ENCODE measurements at places on chromosomes 5 and 9. TPM values are rescaled to one million over a fixed set of nuclear protein-coding genes. Genes with fewer than 3 reads are reported as not detected.

USP20 gene
- 11.7 TPM for total RNA-seq

DNA sequence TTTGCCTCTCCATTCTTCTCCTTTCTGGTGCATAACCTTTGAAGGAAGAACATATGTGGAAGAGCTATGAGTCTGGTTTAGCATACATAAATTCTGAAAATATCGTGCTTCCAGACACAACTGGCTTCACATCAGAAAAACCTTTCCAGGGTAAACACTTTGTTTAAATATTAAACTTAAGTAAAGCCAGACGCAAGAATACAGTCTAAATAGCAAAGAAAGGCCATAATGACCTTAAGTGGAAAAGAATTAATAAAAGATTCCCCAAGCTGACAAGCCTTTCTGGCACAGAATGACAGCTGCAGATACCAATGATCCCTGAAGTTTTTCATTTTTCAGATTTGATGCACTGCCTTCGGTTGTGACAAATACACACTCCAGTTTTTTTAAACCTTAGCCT lies 13.5 kb upstream of the TSSK1B start:
- DNase-seq: no peak

BSPRY gene
- total RNA-seq: not detected

TMEFF1 gene
- not detected for total RNA-seq

GRCh38 chr9:128123451-128124080 lies 4.0 kb downstream of the PTGES2 start:
- no peak for DNase-seq

- DNase-seq: no peak
Measured at GRCh38 chr5:31908396-31908795, 265.7 kb downstream of the GOLPH3 start.

CRHBP gene
- total RNA-seq: 27.8 TPM

DNA sequence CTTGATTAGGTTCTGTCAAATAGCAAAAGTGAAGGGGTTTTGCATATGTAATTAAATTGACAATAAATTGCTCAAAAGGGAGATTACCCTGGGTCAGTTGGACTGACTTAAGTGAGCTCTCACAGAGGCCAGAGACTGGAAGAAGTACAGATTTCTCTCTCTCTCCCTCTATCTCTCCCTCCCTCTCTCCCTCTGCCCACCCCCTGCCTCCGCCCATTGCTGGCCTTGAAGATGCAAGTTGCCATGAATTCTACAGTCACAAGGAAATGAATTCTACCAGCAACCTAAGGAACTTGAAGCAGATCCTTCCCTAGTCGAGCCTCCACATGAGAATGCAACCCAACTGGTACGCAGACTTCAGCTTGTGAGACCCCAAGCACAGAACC lies 119.2 kb downstream of the LPAR1 start:
- no peak for DNase-seq

CD72 gene
- 7.8 TPM for total RNA-seq

GRCh38 chr5:149128023-149128875 lies 13.0 kb upstream of the ABLIM3 start:
- peak; percentile 77 for DNase-seq

CARD19 gene
- 5.5 TPM for total RNA-seq

- DNase-seq: no peak
Measured at GRCh38 chr9:96131825-96132224, 170.2 kb downstream of the HSD17B3 start.

GRCh38 chr5:57751710-57752109 lies 269.1 kb upstream of the ACTBL2 start:
- no peak for DNase-seq

GRCh38 chr5:37738865-37739488 lies 100.9 kb downstream of the GDNF start:
- DNase-seq: no peak

DNA sequence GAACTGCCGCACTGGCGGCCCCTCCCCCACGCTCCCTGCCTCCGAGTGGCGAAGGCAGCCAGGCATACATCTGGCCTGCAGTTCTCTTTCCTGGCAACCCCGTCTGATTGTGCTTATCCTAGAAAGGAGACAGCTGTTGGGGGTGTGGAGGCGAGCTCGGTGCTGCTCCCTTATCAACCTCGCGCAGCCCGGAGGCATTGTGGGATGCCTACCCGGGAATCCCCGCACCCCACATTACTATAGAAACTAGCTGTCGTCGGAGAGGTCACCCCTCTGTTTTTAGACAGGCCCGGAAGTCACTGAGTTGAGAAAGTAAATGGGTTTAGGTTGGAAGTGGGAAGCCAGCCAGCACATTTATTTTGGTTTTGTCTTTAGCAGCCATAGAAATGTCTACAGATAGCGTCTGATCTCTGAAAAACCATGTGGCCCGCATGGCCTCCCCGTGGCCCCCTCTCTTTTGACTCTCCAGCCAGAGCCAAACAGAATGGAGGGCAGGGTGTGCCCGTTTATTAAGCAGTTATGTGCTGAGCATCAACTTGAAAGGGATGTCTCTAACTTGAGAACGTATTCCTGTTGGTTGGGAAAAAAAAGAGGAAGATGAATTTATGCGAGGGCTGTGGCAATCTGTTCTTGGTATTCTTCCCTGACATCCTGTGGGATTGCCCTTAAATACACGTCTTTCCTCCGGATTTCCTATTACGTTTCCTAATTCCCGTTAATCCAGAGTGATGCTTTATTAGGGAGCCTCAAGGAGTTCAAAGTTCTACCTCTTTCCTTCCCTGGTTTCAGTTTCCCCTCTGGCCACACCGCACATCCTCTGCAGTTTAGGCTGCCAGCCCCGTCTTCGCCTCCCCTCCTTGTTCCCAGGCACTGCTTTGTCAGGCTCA lies 3.9 kb downstream of the STC2 start:
- DNase-seq: no peak

CTNNAL1 gene
- total RNA-seq: 26.8 TPM

DNA sequence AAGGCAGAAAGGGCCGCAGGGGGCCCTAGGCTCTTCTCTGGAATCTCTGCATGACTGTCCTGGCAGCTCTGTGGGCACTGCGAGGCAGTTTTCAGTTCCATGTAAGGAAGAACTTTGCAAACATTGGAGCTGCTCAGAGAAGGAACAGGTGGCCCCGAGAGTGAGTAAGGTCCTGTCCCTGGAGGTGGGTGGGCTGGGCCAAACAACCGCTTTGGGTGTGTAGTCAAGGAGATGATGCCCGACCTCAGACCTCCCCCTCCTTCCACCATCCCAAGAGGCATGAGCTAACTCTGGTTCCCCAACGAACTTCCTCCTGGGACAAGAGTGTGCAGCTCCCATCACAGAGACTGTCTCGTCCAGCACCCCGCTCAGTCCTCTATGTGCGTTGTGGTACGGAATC lies 20.5 kb downstream of the CSF1R start:
- DNase-seq: no peak

GRCh38 chr5:179806250-179807048 lies at the start of gene MGAT4B:
TSS of gene MGAT4B (minus strand) at chr5:179806866. CDS start at chr5:179806583, 283 bp downstream.
- peak; percentile 91 for DNase-seq

- no peak for DNase-seq
Measured at GRCh38 chr9:118162716-118163115, 458.5 kb downstream of the TLR4 start.

DNA sequence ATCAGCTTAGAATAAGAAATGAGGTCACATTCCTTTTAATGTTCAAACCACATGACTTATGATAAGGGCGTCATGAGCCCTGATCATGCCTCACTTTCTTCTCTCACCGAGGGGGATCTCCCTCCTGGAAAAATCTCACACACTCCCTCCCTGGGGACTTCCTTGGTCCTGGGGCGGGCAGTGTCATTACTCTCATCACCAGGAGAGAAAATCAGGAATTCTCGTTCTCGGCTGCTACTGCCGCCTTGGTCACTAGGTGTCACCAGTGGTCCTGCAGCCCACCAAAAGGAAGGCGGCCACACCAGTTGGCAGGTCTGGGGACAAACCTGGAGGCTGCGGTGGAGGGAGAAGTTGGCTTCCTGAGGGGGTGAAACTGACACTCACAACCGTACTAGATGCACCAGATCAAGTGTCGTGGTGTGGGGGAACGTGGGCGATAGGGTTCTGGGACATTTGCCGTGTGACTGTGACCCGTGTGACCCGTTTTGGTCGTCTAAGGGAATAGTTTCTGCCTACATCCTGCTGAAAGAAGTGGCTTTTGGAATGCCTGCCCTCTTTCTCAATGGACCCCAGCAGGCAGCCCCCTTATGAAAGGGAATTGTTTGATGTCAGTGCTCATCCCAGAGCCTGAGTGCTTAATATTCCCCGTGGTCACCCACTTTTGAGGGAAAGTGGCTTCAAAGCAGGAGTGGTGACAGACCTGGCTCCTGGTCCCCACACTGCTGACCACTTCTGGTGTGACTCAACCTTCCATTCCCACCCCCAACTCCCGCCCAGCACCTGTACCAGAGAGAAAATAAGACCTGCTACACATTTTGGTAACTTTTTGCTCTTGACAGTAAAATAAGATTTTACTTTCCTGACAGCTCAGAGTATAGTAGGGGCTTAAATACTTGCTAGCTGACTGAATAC lies 63.2 kb downstream of the ACER2 start:
- peak; percentile 66 for DNase-seq

DNA sequence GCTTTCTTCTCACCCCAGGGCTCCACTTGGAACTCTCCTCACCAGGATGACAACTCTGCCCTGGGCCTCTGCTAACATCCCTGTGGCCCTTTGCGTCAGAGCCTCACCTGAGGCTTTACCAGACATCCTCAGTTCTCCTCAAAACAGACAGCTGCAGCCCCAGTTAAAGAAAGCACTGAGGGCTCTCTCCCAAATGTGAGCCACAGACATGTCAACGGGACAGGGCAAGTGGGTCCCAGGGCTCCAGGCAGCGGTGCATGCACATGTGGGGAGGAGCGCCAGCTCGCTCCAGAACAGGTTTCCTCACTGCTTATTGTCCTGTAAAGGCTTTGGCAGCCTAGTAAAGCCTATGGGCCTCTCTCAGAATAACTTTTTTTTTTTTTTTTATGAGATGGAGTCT lies 37.3 kb downstream of the IPPK start:
- DNase-seq: no peak

DNA sequence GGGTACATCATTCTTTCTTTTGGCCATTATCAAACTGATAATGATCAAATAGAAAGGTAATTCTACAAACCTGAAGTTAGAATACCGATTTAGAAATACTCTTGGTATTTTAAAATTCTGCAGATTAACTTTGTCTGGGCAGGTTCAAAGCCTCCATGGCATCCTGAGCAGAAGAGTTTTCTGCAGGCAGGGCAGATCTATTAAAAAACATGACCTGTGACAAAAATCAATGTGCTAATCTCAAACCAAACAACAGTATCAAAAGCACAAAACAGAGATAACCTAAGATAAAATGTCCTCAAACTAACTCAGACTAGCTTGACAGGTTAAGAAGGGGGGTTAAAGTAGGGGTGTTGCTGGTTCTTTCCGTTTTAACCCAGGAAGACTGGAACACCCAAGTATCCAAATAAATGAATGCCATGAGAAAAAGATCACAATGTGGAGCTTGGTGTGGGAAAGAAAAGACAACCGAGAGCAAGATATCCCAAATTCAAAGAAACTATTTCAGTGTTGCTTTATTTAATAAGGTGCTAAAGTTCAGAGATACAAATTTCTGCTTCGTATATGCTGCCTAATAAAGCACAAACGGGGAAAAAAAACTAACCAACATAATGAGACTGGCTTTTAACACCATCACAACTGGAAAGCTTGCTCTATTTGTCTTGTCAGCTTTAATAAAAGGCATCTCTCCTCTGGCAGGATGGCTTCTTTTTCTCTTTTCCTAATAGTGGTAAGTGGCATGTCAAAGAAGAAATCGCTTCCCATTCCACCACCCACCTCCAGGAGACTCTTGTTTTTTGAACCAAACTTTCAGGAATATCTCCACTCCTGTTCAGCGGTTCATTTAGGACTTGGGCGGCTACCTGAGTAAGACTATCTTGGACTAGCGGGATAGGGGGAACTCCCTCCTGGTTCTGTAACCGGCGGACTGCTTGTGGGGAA lies 2.3 kb downstream of the EFNA5 start:
- DNase-seq: no peak
